A549 treated with GW870086 at 1 μM for 4 hours (cell line): ENCODE measurements at places on chromosomes 2 and 18. TPM values are rescaled to one million over a fixed set of nuclear protein-coding genes. Genes with fewer than 3 reads are reported as not detected.

UGT1A9 gene
- 4.1 to 6.1 TPM (median 4.5 TPM) in 5 replicates for total RNA-seq

ALK gene
- not detected in 5 replicates for total RNA-seq

DUSP2 gene
- 0.21 to 0.49 TPM (median 0.38 TPM) in 5 replicates for total RNA-seq

FKBP7 gene
- total RNA-seq = 7.9 to 11.9 TPM (median 9.7 TPM) in 5 replicates

FIGN gene
- total RNA-seq = 1.5 to 2.2 TPM (median 2.0 TPM) in 5 replicates

CDK5R2 gene
- 3.2 to 6.1 TPM (median 5.3 TPM) in 5 replicates for total RNA-seq

DLGAP1 gene
- not detected in 5 replicates for total RNA-seq

CELF4 gene
- not detected in 5 replicates for total RNA-seq

HOXD12 gene
- total RNA-seq = not detected in 5 replicates

UBR3 gene
- total RNA-seq = 7.0 to 11.3 TPM (median 9.4 TPM) in 5 replicates
